Tibial nerve (tissue), 4 donors: ENCODE measurements at places on chromosomes 5 and 9.

DNA sequence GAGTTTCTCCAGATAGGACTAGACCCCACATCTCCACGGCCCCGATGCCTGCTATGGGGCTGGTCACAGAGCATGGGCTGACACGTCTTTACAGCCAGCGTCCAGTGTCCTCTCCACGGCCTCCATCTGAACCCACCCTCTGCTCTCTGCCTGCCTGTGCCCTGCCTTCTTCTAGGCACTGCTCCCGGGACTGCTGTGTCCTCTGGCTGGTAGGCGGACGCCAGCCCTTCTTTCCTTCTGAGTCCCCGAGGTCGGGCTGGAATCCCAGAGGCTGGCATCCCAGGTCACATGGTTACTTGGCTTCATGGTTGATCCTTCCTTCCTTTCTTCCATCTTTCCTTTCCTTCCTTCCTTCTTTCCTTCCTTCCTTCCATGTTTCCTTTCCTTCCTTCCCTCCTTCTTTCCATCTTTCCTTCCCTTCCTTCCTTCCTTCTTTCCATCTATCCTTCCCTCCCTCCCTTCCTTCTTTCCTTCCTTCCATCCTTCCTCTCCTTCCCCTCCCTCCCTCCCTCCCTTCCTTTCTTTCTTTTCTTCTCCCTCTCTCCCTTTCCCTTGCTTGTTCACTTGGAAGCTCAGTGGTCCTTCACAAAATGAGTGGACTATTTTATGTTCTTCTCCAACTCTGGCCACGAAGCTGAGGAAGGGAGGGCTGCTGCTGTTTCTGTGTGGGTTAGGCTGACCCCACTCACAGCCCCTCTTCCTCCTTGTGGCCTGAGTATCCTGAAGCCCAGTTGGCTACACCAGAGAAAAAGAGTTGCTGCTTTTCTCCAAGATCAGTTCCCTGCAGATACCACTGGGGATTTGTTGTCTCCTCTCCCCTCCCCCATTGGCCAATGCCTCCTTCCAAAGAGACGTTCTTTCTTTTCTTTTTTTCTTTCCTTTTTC lies 66.8 kb upstream of the NEURL1B start:
- no peaks in the 10 kb centered on the region for H3K4me1 ChIP-seq
- H3K27ac ChIP-seq, result peak overlapping the region; percentile 40
- H3K4me3 ChIP-seq, result no peak overlapping the region
- no peaks in the 10 kb centered on the region for H3K27me3 ChIP-seq
- no peaks in the 10 kb centered on the region for H3K36me3 ChIP-seq

DNA sequence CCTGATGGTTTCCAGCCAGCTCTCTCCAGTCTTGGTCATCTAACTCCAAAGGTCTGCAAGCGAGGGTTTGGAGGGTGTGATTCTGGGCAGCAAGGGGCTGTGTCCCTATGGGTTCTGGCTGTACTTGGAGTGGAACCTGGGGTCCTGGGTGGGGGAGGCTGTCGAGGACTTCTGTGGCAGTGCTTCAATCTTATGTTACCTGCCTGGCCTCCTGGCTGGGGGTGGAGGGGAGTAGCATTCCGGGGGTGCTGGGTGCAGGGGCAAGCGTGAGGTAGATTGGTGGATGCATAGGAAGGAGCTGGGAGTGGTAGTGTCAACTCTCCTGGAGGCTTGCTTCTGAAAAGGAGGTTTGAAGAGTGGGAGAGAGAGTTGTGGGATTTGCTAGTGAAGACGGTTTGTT lies 143.4 kb downstream of the HSPA4 start:
- H3K27me3 ChIP-seq, result no peaks in the 10 kb centered on the region
- H3K4me3 ChIP-seq, result no peak overlapping the region
- DNase-seq, result no peak
- H3K27ac ChIP-seq, result no peak overlapping the region
- no peaks in the 10 kb centered on the region for H3K4me1 ChIP-seq
- H3K36me3 ChIP-seq, result no peaks in the 10 kb centered on the region

- no peaks in the 10 kb centered on the region for H3K27me3 ChIP-seq
- no peak for DNase-seq
- no peaks in the 10 kb centered on the region for H3K4me1 ChIP-seq
- no peak overlapping the region for H3K27ac ChIP-seq
- H3K36me3 ChIP-seq, result no peaks in the 10 kb centered on the region
Observed at GRCh38 chr5:27568811-27569210, 530.4 kb upstream of the CDH9 start.

DNA sequence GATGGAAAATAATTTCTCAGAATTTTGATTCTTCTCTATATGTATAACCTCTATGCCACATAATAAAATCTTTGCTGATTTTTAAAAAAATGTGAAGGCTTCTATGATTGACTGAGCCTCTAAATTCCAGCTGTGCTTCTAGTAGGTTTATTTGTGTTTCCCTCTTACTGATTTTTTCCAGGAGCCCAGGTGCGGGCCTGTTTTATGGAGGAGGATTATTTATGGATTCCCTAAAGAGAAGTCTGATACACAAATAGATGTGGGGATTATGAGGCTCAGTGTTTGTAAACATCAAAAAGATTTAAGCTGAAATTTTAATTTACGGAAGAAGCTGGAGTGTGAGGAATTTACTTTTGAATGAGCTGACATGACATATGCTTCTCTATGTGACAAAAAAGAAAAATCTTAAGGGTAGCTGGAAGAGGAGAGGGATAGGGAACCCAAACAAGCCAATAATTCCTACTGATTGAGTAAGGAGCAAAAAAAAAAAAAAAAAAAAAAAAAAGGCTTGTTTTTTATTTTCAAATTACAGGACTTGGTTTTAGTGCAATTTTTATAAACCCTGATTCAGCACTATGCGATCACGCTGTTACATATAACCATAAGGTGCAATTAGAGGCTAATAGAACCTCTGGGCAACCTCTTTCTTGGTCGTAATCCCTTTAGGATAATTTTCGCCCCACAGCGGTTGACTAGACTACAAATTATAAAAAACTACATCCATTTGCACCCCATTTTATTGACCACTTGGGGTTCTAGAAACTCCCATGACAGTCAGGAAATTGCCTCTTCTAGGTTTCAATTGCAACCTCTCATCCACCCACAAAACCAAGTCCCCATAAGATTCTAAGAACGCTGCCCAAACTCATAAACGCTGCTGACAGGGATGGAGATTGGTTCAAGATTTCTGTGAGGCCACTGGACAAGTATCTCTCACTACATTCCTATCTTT lies 44.4 kb upstream of the RAI14 start:
- H3K4me3 ChIP-seq, result no peak overlapping the region
- H3K27ac ChIP-seq, result no peak overlapping the region
- no peaks in the 10 kb centered on the region for H3K27me3 ChIP-seq
- H3K4me1 ChIP-seq, result no peaks in the 10 kb centered on the region
- no peak for DNase-seq

DNA sequence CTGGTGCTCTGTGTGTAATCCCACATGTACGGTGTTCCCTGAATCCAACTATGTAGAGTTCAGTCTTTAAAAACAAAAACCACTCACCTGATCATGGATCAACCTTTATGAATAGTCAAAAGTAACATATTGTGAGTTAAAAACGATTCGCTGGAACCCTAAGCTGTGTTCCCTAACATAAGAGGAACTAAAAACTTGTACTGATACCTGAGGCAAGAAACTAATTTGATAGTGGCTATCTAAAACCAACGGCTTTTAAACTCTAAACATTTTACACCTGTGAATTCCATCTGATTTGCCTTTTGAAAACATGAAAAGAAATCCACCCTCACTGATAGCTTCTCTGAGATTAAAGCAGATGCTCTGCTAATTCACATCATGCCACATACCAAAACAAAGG lies 101.5 kb downstream of the DEPDC1B start:
- H3K27ac ChIP-seq, result no peak overlapping the region
- no peaks in the 10 kb centered on the region for H3K27me3 ChIP-seq
- no peak for DNase-seq
- H3K36me3 ChIP-seq, result no peaks in the 10 kb centered on the region
- H3K4me1 ChIP-seq, result no peaks in the 10 kb centered on the region
- H3K4me3 ChIP-seq, result no peak overlapping the region

- no peaks in the 10 kb centered on the region for H3K27me3 ChIP-seq
- peak overlapping the region; percentile 81 for H3K27ac ChIP-seq
- no peaks in the 10 kb centered on the region for H3K36me3 ChIP-seq
- H3K4me3 ChIP-seq, result no peak overlapping the region
- no peak for DNase-seq
Observed at GRCh38 chr5:177475563-177476427, 2.4 kb upstream of the DBN1 start.

- H3K4me3 ChIP-seq, result no peak overlapping the region
- no peaks in the 10 kb centered on the region for H3K27me3 ChIP-seq
- no peak for DNase-seq
- H3K4me1 ChIP-seq, result no peaks in the 10 kb centered on the region
- no peaks in the 10 kb centered on the region for H3K36me3 ChIP-seq
Observed at GRCh38 chr5:122454541-122454940, 142.5 kb downstream of the SNCAIP start.

GRCh38 chr9:7315746-7316145 lies 483.8 kb downstream of the DMAC1 start:
- H3K36me3 ChIP-seq, result no peaks in the 10 kb centered on the region
- DNase-seq, result no peak
- no peaks in the 10 kb centered on the region for H3K27me3 ChIP-seq
- no peaks in the 10 kb centered on the region for H3K4me1 ChIP-seq
- H3K4me3 ChIP-seq, result no peak overlapping the region

GRCh38 chr5:172876578-172876977 lies 42.5 kb downstream of the ERGIC1 start:
- no peak overlapping the region for H3K27ac ChIP-seq
- no peaks in the 10 kb centered on the region for H3K4me1 ChIP-seq
- no peaks in the 10 kb centered on the region for H3K27me3 ChIP-seq
- no peak overlapping the region for H3K4me3 ChIP-seq
- H3K36me3 ChIP-seq, result no peaks in the 10 kb centered on the region

- no peaks in the 10 kb centered on the region for H3K27me3 ChIP-seq
- H3K36me3 ChIP-seq, result no peaks in the 10 kb centered on the region
- H3K4me1 ChIP-seq, result peaks cover 8% of the 10 kb centered on the region
- no peak for DNase-seq
- no peak overlapping the region for H3K27ac ChIP-seq
Observed at GRCh38 chr5:127316011-127316410, 25.4 kb downstream of the MEGF10 start.

DNA sequence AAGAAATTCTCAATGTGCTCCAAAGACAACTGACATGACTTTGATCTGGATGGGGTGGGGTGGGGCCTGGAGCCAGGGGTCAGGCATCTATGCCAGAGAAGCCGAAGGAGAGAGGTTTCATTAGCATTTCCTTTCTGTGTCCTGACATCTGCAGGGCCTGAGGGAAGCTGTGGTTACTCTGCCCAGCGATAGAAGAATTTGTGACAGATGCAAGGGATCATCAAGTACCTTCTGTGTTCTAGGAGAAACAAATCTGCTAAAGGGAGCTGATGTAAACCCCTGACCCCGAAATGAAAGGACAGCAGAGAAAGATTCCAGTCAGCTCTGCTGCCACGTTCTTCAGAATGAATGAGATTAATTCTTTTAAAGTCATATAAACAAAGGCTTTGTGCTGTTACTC lies 335.7 kb downstream of the PRELID2 start:
- H3K4me1 ChIP-seq, result no peaks in the 10 kb centered on the region
- no peaks in the 10 kb centered on the region for H3K27me3 ChIP-seq

GRCh38 chr5:56169281-56169680 lies 63.8 kb downstream of the ANKRD55 start:
- H3K27me3 ChIP-seq, result no peaks in the 10 kb centered on the region
- H3K36me3 ChIP-seq, result no peaks in the 10 kb centered on the region
- no peak overlapping the region for H3K27ac ChIP-seq

- peaks cover 67% of the 10 kb centered on the region for H3K27me3 ChIP-seq
- no peak overlapping the region for H3K4me3 ChIP-seq
- no peaks in the 10 kb centered on the region for H3K4me1 ChIP-seq
- H3K27ac ChIP-seq, result no peak overlapping the region
Observed at GRCh38 chr9:130940693-130941576, 1.9 kb upstream of the FIBCD1 start.

DNA sequence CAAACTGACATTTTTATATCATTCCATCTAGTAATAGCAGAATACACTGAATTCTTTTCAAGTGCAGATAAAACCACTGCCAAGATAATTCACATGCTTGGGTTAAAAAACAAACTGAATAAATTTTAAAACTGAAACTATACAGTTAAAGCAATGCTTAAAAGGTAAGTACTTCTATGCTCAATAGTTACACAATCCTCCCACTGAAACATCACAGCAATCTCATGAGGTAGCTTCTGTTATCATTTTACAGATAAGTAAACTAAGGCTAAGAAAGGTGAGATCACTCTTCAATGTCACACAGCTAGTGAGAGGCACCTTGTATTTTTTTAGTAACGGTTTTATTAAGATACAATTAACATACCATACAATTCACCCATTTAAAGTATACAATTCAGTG lies 13.4 kb upstream of the GOLGA1 start:
- H3K4me1 ChIP-seq, result no peaks in the 10 kb centered on the region
- H3K27me3 ChIP-seq, result no peaks in the 10 kb centered on the region
- no peaks in the 10 kb centered on the region for H3K36me3 ChIP-seq
- no peak overlapping the region for H3K4me3 ChIP-seq
- no peak for DNase-seq

GRCh38 chr9:77016121-77016525 lies 3.3 kb upstream of the FOXB2 start:
- H3K4me1 ChIP-seq, result no peaks in the 10 kb centered on the region
- peaks cover 17% of the 10 kb centered on the region for H3K27me3 ChIP-seq
- no peak overlapping the region for H3K4me3 ChIP-seq
- no peak for DNase-seq
- H3K27ac ChIP-seq, result no peak overlapping the region

DNA sequence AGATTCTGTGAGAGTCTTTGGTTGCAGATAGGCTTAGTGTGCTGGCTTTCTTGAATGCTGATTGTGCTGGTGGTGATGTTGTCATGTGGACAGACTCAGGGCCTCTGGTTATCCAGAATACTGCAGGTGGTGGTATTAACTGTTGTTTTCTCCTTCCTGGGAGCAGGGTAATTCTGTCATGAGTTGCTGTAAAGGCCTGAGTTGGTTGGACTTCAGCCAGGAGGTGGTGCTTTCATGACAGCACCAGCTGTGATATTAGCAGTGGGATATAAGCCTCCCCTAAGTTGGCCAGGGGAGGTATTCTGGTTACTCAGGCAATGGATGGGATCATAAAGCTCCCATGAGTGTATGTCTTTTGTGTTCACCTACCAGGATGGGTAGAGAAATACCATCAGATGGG lies 16.4 kb upstream of the RNF180 start:
- H3K27me3 ChIP-seq, result no peaks in the 10 kb centered on the region
- DNase-seq, result no peak
- no peak overlapping the region for H3K27ac ChIP-seq
- no peaks in the 10 kb centered on the region for H3K4me1 ChIP-seq
- H3K4me3 ChIP-seq, result no peak overlapping the region

DNA sequence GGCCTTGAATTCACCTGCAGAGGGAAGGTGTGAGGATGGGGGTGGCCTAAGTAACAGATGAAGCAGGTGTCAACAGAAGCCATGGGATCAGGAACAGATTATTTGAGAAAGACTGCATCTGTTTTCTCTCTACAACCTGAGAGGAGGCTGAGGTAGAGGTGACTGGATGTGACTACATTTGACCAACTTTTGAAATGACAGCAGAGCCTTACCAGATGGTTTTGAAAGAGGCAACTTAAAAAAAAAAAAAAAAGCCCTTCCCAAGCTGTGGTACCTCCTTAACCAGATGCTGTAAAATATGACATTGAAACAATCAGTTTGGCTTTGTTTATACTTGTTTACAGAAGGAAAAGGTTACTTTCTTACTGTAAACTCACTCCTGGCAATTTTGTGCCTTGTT lies 108.6 kb downstream of the TRIO start:
- DNase-seq, result no peak
- no peaks in the 10 kb centered on the region for H3K4me1 ChIP-seq
- no peak overlapping the region for H3K4me3 ChIP-seq
- H3K27ac ChIP-seq, result no peak overlapping the region
- H3K36me3 ChIP-seq, result no peaks in the 10 kb centered on the region

- H3K36me3 ChIP-seq, result no peaks in the 10 kb centered on the region
- no peak overlapping the region for H3K4me3 ChIP-seq
- DNase-seq, result no peak
- H3K27me3 ChIP-seq, result no peaks in the 10 kb centered on the region
- H3K4me1 ChIP-seq, result no peaks in the 10 kb centered on the region
- H3K27ac ChIP-seq, result no peak overlapping the region
Observed at GRCh38 chr9:91580136-91580535, 156.5 kb upstream of the NFIL3 start.
